ENCODE measurements at places on chromosomes 12 and 14. TPM values are rescaled to one million over a fixed set of nuclear protein-coding genes. Genes with fewer than 3 reads are reported as not detected.

The TAS2R9 gene
- total RNA-seq = 0.19 TPM

The CCDC88C gene
- total RNA-seq = 72.4 TPM

The BCAT1 gene
- 183 TPM for total RNA-seq

The USP44 gene
- total RNA-seq = 0.11 TPM

The TSPAN8 gene
- not detected for total RNA-seq

The PRH2 gene
- total RNA-seq = not detected

The ZNF219 gene
- 3.4 TPM for total RNA-seq

The MIP gene
- total RNA-seq = not detected

The CCDC196 gene
- not detected for total RNA-seq

The INHBC gene
- not detected for total RNA-seq

The NANOG gene
- not detected for total RNA-seq

The CAPS2 gene
- 50.2 TPM for total RNA-seq

The STON2 gene
- total RNA-seq = not detected

The TSHR gene
- not detected for total RNA-seq

The KRT75 gene
- not detected for total RNA-seq

The HOMEZ gene
- 12.7 TPM for total RNA-seq

The LPAR5 gene
- total RNA-seq = 14.6 TPM

The TSPAN9 gene
- total RNA-seq = 2.0 TPM

The PTPN6 gene
- 673 TPM for total RNA-seq

The PLEKHG7 gene
- not detected for total RNA-seq

The RNASE4 gene
- 0.54 TPM for total RNA-seq

The CRIP1 gene
- total RNA-seq = 140 TPM

The YY1 gene
- total RNA-seq = 95.9 TPM

The CIDEB gene
- total RNA-seq = 9.9 TPM

The MYO1A gene
- 0.11 TPM for total RNA-seq

The GIT2 gene
- 76.3 TPM for total RNA-seq

The FGF23 gene
- total RNA-seq = not detected

The KCNA1 gene
- 0.25 TPM for total RNA-seq

The CD69 gene
- total RNA-seq = 0.22 TPM

The LMNTD1 gene
- not detected for total RNA-seq

The NTN4 gene
- total RNA-seq = not detected

The RPS29 gene
- total RNA-seq = 11,491 TPM

The TEX52 gene
- total RNA-seq = not detected

The CCDC197 gene
- not detected for total RNA-seq

The RTN1 gene
- 0.32 TPM for total RNA-seq

The GCN1 gene
- 53.6 TPM for total RNA-seq

The BRAP gene
- total RNA-seq = 14.6 TPM

The ADGRD1 gene
- total RNA-seq = not detected

The SIX6 gene
- total RNA-seq = not detected

The FOXN4 gene
- total RNA-seq = not detected

The HOXC11 gene
- not detected for total RNA-seq

The KRT2 gene
- total RNA-seq = not detected

The CLEC4D gene
- not detected for total RNA-seq

The ANO4 gene
- total RNA-seq = not detected

The IAPP gene
- total RNA-seq = not detected

The GLT1D1 gene
- not detected for total RNA-seq

The PTPRR gene
- not detected for total RNA-seq

The FLVCR2 gene
- total RNA-seq = not detected

The VTI1B gene
- 106 TPM for total RNA-seq

The CYP46A1 gene
- 0.52 TPM for total RNA-seq

The HOXC12 gene
- not detected for total RNA-seq

The ESPL1 gene
- 9.4 TPM for total RNA-seq

The PHLDA1 gene
- 10.5 TPM for total RNA-seq

The PLXNC1 gene
- 11.9 TPM for total RNA-seq

The LTBR gene
- total RNA-seq = not detected

The ASCL1 gene
- total RNA-seq = not detected

The APOF gene
- total RNA-seq = not detected

The AICDA gene
- 6.3 TPM for total RNA-seq

The GDF3 gene
- total RNA-seq = not detected

Data from Karpas-422 (cell line).